ENCODE measurements at places on chromosomes 7 and 10.

DNA sequence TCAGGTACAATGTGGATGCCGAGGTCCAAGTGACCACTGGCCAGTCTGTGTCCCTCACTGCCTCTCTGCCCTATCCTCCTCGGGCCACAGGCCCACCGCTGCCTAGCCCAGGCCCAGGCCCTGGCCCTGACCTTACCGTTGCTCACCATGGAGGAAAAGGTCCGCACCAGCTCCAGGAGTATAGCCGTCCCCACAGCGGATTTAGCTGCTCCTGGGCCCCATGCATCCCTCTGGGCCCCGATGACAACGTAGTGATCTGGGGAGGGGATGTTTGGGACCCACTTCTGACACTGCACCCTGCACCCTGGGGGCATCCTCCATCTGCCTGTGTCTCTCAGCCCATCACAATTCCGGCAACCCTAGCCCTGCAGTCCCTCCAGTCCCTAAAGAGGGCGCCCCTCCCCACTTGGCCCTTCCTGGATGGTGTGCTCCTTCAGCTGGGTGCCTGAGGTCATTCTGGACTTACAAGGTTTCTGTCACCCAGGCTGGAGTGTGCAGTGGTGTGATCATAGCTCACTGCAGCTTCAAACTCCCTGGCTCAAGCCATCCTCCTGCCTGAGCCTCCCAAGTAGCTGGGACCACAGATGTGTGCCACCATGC lies 12.1 kb downstream of the TFR2 start:
- DNase-seq = peak; percentile 45

GRCh38 chr10:118926903-118927302 lies 102.6 kb upstream of the NANOS1 start:
- no peak for DNase-seq

DNA sequence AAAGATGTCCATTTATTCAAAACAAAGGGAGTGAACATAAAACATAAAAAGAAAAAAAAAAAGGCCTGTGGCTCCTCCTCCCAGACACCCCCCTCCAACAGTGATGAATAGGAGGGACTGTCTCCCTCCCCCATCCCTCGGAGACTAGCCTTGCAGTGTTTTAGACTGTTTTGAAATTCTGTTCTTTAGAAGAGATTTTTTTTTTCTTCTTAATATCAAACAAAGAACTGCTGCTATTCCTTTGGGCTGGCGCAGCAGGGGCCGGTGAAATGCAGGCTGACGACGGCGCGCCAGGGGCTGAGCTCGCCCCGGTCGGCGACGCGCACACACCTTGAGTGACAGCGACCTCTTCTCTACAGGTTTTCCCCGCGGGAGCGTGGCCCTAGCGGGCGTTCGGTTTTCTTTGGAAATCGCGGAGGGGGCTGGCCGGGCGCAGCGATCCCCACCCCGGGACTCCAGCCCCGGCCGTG lies at the start of gene LANCL2:
Gene LANCL2, plus strand, starts transcription at position 133 of the 470 bp plus-strand sequence. CDS start 689 bp downstream, outside the sequence.
- peak; percentile 52 for DNase-seq

DNA sequence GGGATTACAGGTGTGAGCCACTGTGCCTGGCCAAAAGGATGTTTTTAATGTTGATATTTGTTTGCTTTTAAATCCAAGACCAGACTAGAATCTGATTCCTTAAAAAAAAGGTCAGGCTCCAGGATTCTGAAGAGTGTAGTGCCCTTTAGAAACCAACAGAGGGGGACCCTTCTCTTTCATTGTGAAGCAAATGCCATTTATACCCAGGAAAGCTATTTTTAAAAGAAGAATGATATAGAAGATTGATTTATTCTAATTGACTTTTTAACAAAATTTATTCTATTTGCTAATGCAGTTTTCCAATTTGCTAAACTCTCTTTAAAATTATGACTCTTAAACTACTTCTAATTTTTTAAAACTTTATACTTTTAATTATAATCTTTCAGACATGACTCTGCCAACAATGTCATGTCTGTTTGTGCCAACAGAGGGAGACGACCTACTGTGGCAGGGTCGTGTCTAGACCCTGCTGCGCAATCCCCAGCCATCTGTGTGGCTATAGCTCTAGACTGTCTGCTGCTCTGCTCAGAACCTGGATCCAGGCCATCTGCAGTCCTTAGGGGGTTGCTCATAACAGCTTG lies 201.0 kb upstream of the IMMP2L start:
- no peak for DNase-seq

- no peak for DNase-seq
These were observed 143.9 kb downstream of the RAPGEF5 start for GRCh38 chr7:22213081-22213480.

DNA sequence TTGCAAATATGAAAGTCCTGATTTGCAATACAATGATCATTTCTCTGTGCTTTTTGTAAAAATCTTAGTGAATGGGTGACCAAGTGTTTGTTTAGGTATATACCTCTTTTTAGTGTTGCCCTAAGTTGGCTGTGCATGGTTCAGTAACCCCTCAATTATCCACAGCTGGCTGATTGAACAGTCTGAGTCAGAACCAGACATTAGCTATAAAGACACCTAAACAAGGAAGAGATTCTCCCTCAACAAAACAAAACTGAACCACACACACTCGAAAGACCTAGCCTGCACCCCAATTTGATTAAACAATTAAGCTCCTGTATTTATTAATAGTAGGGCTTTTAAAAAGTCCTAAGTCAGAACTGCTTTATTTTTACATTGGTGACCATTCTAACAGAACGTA lies 2.8 kb downstream of the RSBN1L start:
- no peak for DNase-seq

GRCh38 chr10:23110722-23111516 lies 15.5 kb downstream of the MSRB2 start:
- no peak for DNase-seq

GRCh38 chr10:44995914-44996669 lies 4.6 kb upstream of the ZNF22 start:
- DNase-seq = no peak

DNA sequence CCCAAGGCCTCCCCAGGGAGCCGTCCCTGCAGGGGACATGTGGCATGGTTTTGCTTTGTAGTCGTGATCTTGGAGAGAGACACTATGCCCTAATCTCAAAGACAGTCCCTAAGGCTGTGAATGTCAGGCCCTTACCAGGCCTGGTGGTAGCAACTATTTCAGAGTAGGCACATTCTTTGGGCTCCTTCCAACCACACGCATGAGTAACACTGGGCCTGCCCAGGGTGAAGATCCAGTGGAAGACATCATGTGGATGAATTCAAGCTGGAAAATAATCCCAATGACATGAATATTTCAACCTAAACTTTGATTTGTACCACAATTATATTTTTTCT lies 39.5 kb upstream of the INSIG1 start:
- no peak for DNase-seq

DNA sequence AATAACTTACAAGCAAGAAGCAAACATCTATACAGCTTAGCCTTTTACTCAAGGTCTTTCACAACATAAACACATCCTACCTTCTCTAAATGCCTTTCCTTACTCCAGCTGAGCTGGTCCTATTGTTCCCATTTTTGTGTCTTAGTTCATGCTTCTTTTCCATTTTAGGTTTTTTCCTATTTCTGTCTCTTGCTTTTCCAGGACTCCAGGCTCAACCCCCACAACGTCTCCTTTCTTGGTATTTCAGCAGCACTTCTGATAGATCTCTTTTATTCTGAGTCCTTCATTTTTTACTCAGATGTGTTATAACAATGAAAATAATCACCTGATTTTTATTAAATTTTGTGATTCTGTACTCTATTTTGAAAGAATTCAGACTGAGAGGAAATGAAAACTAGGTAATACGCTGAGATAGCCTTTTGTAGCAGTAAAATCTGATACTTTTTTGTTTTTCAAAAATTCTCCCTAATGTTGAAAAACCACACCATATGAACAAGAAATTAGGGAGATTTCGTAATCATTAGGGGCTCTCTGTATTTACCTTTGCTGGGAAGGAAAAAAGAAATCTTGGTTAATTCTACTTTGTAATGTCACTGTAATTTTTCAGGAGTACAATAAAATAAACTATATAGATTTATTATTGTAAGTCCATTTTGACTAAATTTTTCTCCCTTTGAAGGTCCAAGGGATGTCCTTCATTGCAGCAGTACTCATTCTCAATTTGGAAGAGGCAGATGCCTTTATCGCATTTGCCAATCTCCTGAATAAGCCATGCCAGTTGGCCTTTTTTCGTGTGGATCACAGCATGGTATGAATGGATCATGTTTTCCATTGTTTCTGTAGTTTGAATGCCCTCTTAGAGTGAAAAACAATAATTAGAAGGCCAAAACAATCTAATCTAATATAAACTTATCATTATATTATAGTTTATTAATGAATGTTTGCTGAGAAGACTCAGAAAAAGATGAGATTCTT lies 24.0 kb upstream of the HELLS start:
- DNase-seq = no peak

DNA sequence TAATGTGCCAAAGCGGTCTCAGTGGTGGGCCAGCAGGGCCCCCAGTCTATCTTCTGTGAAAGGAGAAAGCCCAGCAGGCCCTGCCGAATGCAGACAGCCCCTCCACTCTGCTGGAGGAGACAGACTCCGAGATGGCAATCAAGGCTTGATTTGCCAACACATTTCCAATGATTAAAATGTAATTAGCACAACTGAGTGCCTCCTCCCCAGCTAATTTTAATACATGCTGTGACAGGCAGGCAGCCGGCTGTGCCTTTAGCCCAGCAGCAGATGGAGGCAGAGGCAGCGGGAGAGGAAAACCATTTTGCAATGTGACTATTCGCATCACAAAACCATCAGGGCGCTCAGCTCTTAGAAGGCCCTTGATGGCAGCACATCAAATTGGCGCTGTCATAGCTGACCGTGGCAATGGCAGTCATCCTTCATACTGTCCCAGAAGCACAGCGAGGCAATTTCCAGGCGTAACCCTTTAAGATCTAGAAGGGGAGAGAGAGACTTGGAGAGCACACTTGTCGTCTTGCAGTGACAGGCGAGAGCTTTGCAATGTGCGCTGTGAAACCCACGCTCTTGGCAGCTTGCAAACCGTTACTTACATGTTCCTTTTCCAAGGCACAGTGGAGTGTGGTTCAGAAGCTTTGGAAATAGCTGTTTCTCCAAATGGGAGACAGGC lies 714.8 kb upstream of the GALNT17 start:
- DNase-seq = no peak

DNA sequence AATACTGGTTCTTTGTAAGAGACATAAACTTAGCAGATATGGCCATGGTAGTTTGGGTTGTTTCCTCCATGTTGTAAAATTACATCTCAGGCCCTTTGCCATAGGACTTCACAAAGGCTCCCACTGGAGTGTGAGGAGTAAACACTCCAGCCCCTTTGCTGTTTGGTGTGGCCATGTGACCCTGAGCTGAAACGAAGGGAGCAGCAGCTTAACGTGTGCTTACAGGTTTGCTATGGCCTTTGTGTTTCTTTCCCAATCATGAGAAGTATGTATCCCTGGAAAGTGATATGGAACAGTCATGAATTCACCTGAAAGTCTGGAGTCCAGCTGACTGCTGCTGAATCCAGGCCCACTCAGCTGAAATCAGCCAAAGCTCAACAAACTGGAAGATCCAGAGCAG lies 23.8 kb upstream of the SFTPA1 start:
- no peak for DNase-seq

- no peak for DNase-seq
These were observed 31.7 kb upstream of the PPIF start for GRCh38 chr10:79315602-79315920.

DNA sequence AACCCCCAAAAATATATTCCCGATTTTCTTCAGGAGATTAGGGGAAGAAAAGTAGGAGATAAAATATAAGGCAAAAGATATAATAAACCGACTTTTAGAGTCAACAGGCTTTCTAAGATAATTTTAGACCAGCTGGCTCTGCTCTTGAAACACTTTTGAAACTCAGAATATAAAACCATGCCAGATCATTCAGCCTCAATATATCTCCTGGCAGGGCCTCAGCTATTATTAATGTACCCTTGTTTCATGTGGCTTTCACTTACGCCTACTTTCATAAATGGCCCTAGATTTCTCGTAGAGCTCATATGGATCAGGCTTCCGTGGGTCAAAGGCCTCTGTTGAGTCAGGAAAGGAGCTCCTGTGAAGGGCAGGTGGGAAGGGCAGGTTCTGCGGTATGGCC lies 396.0 kb downstream of the PHTF2 start:
- no peak for DNase-seq

DNA sequence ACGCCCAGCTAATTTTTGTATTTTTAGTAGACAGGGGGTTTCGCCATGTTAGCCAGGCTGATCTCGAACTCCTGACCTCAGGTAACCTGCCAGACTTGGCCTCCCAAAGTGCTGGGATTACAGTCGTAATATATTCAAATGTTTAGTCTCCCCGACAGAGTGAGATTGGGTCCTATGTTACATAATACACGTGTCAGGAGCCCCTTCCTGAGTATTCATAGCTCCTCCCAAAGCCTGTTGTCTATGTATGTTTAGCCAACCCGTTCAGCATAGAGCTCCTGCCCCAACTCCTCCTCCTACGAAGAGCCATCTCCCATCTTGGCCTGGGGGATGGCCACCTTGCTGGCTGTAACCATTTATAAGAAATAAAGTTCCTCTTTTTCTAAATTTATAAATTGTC lies 2.7 kb upstream of the PPP2R2D start:
- DNase-seq = no peak
